ENCODE measurements at places on chromosomes 12 and 14.

- DNase-seq, result no peak
Observed at GRCh38 chr14:32682214-32682613, 256.5 kb upstream of the NPAS3 start.

DNA sequence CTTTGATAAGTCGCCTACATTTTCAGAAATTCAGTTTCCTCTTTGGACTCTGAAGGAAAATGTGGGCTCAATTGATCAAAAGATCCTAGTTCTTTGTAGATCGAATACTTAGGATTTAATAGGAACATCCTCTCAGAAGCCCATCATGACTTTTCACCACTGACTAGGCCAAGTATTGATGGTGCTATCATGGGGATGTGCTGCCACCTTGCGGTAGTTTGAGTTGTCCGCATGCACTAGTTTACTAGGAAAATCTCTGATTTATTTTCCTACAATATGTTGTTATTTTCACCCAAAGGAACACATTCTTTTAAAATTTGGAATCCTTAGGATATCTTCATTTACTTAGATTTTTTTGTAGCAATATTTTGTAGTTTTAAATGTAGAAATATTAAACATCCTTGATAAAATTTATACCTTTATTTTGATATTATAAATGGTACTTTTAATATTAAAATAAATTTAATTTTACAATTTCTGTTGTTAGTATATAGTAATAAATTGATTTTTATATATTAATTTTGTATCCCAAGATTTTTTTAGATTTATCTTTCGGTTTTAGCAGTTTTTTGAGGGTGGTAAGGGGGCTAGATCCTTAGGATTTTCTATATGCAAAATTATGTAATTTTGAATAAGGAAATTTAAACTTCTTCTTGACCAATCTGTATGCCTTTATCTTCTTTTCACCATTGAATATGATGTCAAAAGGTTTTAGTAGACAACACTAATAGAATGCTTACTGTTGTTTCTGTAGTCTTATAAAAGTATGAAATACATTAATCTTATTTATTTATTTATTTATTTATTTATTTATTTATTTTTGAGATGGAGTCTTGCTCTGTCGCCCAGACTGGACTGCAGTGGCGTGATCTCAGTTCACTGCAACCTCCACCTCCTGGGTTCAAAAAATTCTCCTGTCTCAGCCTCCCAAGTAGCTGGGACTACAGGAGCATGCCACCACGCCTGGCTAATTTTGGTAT, 52.9 kb upstream of the OR9K2 start:
- peak; percentile 71 for DNase-seq

DNA sequence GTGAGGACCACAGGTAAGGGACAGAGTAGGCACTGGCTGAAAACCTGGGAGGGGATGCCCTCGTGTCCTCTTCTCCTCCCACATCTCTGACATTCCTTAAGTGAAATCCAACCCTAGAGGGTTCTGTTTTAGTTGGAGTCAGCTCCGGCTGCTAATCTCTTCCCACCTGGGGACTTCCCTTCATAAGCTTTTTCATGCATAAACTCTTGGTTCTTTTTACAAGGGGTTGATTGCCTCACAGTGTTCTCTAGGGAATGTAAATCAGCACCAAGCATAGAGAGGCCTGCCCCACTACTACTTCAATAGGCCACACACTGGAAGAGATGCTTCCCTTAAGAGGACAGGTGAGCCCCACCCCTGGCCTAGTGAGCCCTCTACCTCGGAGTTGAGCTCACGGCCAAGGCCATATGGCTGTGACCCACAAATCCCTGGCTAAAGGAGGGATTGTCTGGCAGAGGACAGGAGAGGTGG, 3.2 kb upstream of the SYNDIG1L start:
- no peak for DNase-seq

DNA sequence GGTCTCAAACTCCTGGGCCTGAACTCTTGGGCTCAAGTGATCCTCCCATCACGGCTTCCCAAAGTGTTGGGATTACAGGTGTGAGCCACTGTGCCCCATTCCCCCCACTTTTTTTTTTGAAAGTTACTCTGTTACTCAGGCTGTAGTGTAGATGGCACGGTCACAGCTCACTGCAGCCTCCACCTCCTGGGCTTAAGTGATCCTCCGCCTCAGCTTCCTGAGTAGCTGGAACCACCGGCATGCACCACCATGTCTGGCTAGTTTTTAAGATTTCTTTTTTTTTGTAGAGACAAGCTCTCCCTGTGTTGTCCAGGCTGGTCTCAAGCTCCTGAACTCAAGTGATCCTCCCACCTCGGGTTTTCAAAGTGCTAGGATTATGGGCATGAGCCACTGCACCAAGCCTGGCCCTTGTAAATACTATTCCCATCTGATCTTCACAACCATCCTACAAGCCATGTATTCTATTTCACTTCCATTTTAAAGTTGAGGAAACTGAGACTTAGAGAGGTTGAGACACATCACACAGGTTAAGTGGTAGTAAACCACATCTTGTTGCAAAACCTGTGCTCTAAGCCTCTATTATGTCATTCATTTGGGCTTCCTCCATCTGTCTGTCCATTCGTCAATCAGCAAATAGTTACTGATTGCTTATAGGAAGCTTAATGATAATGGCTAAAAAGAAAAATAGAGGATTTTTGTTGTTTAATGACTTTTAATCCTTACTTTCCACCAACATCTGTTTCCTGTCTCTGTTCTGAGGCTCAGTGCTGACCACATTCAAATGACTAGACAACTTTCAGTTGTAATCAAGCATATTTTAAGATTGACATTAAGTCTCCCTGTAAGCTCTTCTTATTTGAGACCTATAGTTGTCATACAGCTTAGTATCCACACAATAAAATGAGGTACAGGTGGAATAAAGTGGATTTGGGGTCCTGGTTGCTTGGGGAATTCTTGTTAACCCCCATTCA, 9.2 kb downstream of the ASCL4 start:
- DNase-seq, result no peak

- DNase-seq, result no peak
Observed at GRCh38 chr14:84807673-84808072, 722.3 kb upstream of the FLRT2 start.

DNA sequence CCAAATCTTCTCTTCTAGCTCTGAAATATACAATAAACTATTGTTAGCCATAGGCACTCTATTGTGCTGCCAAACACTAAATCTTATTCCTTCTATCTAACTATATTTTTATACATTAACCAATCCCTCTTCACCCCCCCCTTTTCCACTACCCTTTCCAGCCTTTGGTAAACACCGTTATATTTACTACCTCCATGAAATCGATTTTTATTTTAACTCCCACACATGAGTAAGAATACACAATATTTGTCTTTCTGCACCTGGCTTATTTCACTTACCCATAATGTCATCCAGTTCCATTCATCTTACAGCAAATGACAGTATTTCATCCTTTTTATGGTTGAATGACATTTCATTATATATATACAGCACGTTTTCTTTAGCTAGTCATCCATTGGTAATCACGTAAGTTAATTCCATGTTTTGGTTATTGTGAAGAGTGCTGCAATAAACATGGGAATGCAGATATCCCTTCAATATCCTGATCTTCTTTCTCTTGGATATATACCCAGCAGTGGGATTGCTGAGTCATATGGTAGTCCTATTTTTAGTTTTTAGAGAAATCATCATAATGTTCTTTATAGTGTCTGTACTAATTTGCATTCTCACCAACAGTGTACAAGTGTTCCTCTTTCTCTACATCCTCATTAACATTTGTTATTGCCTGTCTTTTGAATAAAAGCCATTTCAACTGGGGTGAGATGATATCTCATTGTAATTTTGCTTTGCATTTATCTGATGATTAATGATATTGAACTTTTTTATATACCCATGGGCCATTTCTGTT, 34.2 kb upstream of the PLBD1 start:
- peak; percentile 57 for DNase-seq

DNA sequence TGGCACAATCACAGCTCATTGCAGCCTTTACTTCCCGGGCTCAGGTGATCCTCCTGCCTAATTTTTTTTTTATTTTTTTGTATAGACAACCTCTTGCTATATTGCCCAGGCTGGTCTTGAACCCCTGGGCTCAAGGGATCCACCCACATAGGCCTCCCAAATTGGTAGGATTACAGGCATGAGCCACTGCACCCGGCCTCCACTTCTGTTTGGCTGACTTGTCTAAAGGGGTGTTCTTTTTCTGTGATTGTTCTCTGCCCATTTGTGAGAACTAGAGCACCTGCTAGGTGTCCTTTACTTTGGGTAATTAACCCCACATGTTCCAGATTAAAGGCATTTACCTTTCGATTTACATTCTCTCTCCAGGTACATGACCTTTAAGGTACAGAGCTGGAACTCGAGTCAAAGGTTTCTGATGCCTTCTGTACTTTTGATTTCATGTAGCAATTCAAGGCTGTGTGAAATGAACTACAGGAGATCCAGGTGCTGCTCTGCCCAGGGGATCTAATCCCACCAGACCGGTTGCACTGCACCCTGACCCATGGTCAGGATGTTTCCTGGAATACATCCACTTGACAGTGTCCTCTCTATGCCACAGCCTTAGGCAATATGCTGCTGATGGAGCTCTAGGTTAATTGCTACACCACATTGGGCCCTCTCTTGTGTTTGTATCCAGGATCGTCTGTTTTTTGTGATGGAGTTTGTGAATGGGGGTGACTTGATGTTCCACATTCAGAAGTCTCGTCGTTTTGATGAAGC, 163.6 kb downstream of the PRKCH start:
- no peak for DNase-seq

GRCh38 chr14:72495668-72496067, 398.2 kb downstream of the DPF3 start:
- no peak for DNase-seq

DNA sequence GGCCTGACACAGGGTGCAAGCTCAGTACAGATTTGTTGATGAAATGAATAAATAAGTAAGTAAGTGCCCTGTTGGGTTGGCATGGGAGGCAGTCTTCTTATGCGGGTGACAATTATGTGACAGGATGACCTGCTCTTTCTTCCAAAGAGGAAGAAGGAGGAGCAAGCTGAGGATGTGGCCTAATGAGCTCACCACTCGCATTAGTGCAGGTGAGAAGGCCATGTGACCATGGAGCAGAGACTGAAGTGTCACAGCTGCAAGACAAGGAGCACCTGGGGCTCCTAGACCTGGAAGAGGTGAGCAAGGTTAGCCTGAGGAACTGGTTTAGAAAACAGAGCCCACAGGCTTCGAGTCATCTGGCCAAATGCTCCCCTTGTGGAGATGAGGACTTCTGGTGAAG, 34.9 kb downstream of the LRTM2 start:
- no peak for DNase-seq

DNA sequence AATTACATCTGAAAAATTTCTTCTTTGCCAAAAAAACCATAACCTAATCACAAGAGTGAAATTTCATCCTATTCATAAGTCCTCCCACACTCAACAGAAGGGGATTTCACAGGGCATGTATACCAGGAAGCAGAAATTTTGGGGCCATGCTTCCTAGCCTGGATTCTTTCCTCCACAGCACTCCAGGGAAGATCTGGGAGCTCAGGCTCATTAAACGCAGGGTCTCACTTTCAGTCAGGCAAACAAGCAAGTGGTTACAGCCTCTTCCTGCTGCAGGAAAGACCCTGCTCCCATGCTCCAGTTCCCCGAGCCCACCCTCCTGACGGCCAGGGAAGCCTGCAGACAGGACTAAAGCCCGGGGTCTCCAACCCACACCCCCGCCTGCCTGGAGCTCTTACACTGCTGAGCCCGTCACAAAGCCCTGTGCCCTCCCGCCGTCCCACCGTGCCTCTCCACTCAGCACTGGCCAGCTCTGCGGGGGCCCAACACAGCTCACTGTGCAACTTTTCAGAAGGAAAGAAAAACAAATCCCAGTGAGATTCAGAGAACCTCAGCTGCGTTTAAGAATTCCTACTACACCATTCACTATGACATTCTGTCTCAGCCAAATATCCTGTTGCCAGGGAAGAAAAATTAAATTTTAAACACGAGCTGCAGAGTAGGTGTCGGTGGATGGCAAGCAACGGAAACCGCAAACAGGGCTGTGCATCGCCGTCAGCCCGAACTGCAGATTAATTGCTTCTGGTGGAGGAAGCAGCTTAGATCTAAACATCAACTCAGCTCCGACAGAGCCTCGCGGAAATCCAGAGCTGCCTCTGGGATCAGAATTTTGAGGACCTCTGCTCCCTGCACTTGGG, 106.7 kb upstream of the SFSWAP start:
- no peak for DNase-seq

- no peak for DNase-seq
Observed at GRCh38 chr14:39843881-39844280, 411.6 kb upstream of the FBXO33 start.

DNA sequence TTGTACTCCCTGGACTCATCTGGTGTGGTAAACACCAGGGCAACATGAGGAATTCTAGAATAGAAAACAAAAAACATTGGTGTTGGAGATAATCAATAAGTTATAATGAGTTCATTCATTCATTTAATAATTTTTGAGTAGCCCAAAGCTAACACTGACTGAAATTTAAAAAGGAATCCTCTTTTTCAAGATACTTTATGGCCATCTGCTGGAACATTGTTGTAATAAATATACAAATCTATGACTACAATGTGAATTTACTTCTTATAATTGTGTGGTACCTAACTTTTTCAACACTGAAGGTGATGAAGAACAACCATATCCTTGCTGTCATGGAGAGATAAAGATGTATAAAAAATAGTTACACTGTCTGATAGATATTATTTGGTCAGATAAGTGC, 687.3 kb upstream of the MIS18BP1 start:
- no peak for DNase-seq

DNA sequence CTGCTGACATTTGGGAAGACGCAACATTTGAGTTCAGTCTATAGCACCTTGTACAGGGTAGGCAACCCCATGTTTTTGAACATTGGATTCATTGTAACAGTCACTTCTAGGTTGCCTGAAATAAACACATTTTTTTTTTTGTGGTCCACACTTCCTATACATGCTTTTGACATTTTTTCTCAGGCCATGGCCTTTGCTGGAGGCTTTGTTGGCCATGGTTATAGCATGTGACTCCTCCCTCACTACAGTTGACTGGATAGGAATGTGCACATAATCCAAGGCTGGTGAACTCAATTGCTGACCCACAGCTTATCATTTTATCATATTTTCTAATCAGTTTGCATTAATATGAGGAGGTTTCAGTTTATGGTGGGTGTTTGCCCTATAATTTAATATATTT, 60.6 kb downstream of the TMEM117 start:
- no peak for DNase-seq

- no peak for DNase-seq
Observed at GRCh38 chr12:51593539-51593938, 2.5 kb downstream of the SCN8A start.

DNA sequence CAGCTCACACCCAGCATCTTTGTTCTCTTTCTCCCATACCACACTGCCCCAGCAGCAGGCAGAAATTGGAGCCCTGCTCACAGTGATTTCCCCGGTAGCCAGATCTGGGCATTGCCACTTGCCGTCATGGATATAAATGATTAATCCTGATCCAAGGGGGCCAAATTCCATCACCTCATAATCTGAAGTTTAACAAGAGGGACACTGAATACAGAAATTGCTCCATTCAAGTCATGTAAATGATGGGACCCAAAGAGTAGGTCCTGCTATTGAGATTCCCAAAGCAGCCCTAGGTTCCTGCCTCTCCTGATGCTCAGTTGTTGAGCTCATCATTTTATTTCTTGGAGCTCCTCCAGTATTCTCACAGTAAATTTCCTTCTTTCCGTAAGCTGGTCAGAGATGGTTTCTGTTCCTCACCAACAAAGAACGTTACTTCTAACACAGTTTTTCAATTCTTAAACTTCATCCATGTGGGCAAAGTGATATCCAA, 11.7 kb downstream of the ITPR2 start:
- DNase-seq, result no peak
